BJ (cell line): ENCODE measurements at places on chromosomes 1 and 21. TPM values are rescaled to one million over a fixed set of nuclear protein-coding genes. Genes with fewer than 3 reads are reported as not detected.

Gene ILDR2
- 0.01 TPM in 1 of 2 replicates, not detected in the other for polyA plus RNA-seq

- no peak for DNase-seq
These were observed 84.5 kb downstream of the COLGALT2 start for GRCh38 chr1:183953031-183953430.

GRCh38 chr1:234629026-234629425 is 19.0 kb upstream of the IRF2BP2 start:
- no peak for DNase-seq

Gene CNN3
- polyA plus RNA-seq = 169 and 217 TPM in 2 replicates

Gene DDAH1
- 244 and 286 TPM in 2 replicates for polyA plus RNA-seq
